Left lung (tissue), 14 donors: ENCODE measurements at places on chromosomes 1 and 21. TPM values are rescaled to one million over a fixed set of nuclear protein-coding genes. Genes with fewer than 3 reads are reported as not detected.

The COL6A1 gene
- 272 TPM for total RNA-seq

The ELAPOR1 gene
- total RNA-seq: 6.3 TPM

The TMEM51 gene
- total RNA-seq: 17.9 TPM

The GPR52 gene
- total RNA-seq: 2.7 TPM

The LEMD1 gene
- total RNA-seq: 2.2 TPM

The GBP5 gene
- 17.4 TPM for total RNA-seq

The MAP1LC3C gene
- 0.92 TPM for total RNA-seq

GRCh38 chr1:42971841-42972291 is 13.2 kb upstream of the SLC2A1 start:
- DNase-seq: no peak

DNA sequence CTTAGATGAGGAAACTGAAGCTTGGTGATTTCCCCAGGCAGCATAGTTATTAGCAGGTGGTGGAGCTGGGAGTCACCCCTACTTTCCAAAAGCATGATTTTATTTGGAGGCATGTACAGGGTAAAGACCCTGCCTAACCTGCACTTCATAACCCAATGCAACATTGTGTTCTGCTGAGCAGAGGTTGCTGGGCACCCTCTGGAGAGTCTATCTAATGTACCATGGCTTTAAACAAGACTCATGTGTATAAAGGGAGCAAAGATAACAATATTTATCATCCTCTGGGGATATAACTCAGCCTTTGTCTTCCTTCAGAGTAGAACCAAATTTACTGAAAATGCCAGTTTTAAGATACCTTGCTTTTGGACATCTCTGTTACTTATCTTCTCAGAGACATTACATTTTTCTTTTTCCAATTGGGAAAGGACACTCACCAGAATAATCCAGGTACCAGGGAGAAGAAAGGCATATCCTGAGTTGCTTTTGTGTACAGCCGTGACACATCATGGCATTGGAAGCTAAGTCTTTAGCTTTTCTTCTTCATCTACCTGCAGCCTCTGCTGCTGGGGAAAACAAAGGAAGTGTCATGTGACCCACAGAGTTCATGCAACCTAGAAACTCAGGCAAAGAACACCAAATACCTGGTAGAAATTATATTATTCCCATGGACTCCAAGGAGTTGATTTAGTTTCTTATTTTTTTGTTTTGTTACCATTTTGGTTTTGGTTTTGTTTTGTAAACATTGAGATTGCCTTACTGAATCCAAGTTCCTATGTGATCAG is 39.6 kb downstream of the ELAVL4 start:
- DNase-seq: no peak

- DNase-seq: no peak
Observed at GRCh38 chr1:209416716-209417115, 166.8 kb upstream of the CAMK1G start.

GRCh38 chr1:108511764-108512163 is 48.1 kb upstream of the EEIG2 start:
- no peak for DNase-seq

- DNase-seq: no peak
Observed at GRCh38 chr1:205328476-205328875, 6.9 kb upstream of the NUAK2 start.

- no peak for DNase-seq
Observed at GRCh38 chr1:96515925-96516324, 205.7 kb upstream of the PTBP2 start.
